Peyer's patch (tissue), 4 donors: ENCODE measurements at places on chromosomes 5 and 9.

DNA sequence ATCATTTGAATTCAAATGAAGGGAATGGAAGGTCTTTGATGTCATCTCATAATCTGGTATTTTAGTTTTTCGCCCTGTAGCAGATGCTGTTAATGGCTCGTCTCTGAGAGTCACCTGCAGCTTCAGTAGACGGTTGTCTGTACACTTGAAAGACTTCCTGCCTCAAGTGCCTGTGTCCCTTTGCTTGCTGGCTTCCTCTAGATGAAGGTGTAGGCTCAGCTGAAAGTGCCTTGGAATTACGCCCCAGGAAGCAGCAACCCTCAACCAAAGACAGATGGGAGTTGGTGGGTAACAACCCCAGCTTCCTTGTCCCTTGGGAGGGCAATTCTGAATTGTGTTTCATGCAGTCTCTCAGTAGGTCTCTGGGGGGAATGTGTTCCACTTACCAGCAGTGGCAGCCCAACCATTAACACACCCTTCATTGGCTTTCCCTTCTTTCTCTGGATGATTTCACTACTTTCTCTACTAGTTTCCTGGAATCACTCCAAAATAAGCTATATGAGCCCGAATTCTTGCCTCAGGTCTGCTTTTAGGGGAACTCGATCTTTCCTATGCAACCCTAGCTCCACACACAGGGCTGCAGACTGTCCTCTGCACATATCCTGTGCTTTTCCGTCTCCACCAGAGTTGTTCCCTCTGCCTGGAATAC is 395.6 kb downstream of the DMAC1 start:
- no peaks in the 10 kb centered on the region for H3K36me3 ChIP-seq
- H3K27ac ChIP-seq: no peak overlapping the region
- DNase-seq: no peak
- H3K4me1 ChIP-seq: no peaks in the 10 kb centered on the region

DNA sequence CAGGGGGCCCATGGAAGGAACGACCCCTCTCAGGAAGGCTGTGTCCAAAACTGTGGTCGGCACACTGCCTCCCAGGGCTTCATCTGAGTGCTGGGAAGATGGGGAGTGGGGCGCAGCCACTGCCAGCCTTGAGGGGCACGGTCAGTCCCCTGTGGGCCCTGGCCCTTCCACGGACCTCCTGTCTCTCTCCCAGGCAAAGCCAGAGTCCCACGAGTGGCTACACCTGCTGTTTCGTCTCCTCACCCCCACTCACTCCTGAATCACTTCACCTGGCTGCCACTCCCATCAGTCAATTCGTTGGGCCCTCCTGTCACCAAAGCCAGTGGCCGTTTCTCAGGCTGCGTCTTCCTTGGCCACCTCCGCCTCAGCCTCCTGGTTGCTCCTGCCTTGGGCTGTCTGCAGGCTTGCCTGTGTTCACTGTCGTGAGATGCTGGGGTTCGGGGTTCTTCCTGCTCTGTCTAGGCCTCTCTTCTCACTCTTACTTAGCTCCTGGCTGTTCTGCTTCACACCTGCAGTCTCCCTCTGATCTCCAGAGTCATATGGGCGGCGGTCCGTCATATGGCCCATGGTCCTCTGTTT is 58.8 kb upstream of the RNF130 start:
- no peak overlapping the region for H3K27ac ChIP-seq
- H3K36me3 ChIP-seq: no peaks in the 10 kb centered on the region
- H3K4me1 ChIP-seq: no peaks in the 10 kb centered on the region
- DNase-seq: peak; percentile 7
- no peak overlapping the region for H3K4me3 ChIP-seq
- no peaks in the 10 kb centered on the region for H3K27me3 ChIP-seq

GRCh38 chr5:160165137-160166068 is 46.2 kb upstream of the PWWP2A start:
- H3K27me3 ChIP-seq: no peaks in the 10 kb centered on the region
- H3K4me1 ChIP-seq: no peaks in the 10 kb centered on the region
- no peaks in the 10 kb centered on the region for H3K36me3 ChIP-seq
- DNase-seq: peak; percentile 78

GRCh38 chr5:135310328-135310989 is 88.6 kb downstream of the MACROH2A1 start:
- H3K27ac ChIP-seq: no peak overlapping the region
- no peak for DNase-seq
- H3K4me1 ChIP-seq: no peaks in the 10 kb centered on the region

DNA sequence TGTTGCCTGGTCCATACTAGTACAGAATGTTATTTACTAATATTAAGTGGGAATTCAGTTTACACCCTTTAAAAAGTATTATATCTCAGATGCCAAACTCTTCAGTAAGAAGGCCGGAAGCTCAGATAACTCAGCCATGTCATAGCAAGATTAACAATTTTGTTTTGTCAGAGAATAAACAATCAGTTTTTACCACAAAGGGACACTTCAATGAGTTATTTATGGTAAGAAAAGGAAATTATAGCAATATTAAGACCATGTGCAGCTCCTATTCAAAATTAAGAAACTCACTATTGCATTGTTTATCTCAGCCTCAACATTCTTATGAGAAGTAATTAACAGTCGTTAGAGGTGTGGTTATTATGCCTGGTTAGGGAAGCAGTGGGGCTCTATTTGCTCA is 13.1 kb upstream of the ARL15 start:
- DNase-seq: no peak
- H3K27me3 ChIP-seq: no peaks in the 10 kb centered on the region
- no peaks in the 10 kb centered on the region for H3K4me1 ChIP-seq

DNA sequence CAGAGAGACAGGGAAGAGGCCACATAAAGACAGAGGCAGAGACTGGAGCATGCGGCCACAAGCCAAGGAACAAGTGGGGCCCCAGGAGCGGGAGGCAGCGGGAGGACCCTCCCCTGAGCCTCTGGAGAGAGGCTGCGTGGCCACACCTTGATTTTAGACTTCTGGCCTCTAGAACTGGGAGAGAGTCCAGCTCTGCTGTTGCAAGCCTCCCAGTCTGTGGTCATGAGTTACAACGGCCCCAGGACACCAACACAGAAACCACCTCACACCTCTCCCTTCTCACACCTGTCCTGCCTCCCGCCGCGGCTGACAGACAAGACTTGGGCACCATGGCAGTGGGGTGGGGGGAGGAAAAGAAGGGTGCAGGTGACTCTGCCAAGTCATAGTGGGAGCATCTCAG is 2.2 kb downstream of the INPP5E start:
- no peak overlapping the region for H3K27ac ChIP-seq
- H3K36me3 ChIP-seq: no peaks in the 10 kb centered on the region
- DNase-seq: no peak
- H3K27me3 ChIP-seq: no peaks in the 10 kb centered on the region
